Amniotic epithelial cell (primary cell): ENCODE measurements at places on chromosomes 7 and 10.

- no peak for DNase-seq
Observed at GRCh38 chr10:52011118-52011517, 303.0 kb upstream of the DKK1 start.

GRCh38 chr7:121301446-121302213, 27.2 kb upstream of the WNT16 start:
- DNase-seq, result no peak

DNA sequence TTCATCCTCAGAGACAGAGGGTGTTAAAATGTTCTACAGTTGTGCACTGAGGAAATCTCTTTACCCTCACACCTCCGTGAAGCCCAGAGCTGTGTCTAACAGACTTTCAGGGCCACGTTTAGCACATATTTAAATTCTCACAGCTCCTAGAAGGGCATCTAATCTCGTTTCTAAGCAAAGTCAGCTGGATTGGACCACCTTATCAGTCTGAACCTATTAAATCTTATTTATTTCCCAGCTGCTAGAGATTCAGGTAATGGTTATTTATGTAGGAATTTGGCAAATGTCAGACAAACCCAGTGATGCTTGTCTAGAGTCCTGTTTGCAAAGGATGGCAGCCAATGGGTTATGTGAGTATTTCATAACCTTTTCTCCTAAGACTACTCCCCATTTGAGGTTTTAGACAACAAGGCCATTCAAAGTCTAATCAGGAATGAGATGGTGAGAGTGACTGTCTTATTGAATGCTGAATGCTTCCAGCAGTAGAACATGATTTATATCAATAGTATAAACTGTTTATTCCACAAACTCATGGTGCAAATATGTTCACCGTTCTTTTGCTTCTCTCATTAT, 54.8 kb upstream of the EXOC4 start:
- DNase-seq, result no peak

DNA sequence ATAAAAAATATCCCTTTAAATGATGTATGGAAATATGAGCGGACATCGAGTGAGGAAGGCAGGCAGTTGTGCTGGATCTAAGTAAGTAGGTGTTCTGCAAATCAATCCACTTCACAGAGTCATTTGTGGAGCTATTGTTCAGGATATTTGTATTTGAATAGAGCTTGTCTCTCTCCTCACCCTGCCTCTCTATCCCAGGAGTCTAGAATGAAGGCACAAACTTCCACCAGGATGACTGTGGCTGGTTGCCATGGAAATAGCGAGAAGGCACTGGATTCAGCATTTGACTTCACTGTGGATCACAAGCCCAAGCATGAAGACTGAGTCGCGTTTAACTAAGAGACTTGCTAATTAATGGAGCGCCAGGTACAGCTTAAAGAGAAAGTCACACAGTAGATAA, 53.2 kb downstream of the NPY start:
- DNase-seq, result no peak

DNA sequence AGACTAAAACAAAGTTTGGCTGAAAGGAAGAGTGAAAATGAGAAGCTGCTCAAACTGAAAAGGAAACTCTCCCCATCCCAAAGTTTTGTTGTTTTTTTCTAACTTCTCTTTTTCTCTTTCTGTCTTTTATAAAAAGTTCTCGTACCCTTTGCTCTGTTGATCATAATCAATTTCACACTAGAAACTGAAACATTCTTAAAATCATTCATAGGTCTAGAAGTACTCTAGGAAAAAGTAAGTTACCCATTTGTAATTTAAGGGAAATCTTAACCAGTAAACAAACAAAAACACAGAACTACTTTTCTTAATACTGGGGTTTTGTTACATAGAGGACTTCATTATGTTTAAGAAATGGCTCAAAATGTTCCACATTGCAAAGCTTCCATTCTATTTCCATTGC, 339.8 kb downstream of the SEMA3D start:
- DNase-seq, result no peak

- DNase-seq, result no peak
Observed at GRCh38 chr10:31604646-31605170, 285.7 kb downstream of the ZEB1 start.

DNA sequence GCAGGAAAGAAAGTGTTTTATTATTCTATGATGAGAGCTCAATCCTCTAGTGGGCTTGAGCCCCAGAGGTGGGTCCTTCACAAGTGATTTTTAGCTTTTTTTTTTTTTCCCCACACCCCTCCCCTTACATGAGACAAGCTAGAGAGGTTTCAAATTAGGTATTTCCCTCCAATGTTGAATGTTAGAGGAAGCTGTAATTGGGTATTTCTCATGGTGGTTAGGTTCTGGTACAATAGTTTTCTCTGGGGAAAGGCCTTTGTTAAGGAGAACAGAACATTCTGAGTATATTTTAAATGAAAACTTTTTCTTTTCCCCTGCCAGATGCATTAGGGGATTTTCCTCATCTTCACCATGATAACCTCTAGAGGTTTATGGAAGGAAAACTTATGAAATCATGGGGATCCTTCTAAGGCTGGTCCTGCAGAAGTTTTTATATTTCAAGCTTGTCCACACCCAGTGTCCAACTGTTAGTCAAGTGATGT, 1039.7 kb downstream of the NRG3 start:
- DNase-seq, result no peak

- no peak for DNase-seq
Observed at GRCh38 chr7:35512716-35513115, 182.2 kb downstream of the HERPUD2 start.

DNA sequence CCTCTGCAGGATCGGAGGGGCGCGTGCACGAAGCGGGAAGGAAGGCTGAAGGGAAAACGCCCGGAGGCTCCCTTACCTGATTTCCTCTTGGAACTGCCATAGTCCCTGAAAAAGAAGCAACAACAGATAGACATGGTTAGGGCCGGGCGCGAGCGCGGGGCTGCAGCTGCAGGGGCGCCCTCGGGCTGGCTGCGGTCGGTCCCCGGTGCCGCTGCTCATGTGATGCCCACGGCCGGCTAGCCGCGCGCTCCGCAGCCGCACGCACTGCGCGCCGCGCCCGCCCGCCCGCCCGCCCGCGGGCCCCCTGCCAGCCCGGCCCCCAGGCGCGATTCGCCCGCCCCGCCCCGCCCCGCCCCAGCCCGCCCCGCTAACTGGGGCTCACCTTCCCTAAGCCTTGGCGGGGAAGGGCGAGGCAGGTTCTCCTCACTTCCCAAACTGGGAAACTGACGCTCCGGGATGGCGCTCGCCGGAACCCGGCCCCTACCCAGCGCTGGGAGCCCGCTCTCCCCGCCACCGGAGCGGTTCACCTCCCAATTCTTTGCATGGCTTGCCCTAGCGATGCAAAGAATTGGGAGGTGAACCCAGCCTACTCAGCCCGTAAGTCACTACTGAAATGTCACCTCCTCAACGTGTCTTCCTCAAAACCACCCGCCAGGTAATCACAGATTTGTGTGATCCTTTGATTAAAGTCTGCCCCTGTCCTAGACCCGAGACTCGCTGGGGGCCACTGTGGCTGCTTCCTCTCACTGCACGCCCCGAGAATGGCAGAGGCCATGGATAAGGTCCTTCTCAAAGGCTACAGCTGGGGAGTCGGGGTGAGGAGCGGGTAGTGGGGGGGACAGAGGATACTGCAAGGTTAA, 162.2 kb downstream of the SH3PXD2A start:
- no peak for DNase-seq

- no peak for DNase-seq
Observed at GRCh38 chr7:45033261-45033930, 33.4 kb downstream of the CCM2 start.

DNA sequence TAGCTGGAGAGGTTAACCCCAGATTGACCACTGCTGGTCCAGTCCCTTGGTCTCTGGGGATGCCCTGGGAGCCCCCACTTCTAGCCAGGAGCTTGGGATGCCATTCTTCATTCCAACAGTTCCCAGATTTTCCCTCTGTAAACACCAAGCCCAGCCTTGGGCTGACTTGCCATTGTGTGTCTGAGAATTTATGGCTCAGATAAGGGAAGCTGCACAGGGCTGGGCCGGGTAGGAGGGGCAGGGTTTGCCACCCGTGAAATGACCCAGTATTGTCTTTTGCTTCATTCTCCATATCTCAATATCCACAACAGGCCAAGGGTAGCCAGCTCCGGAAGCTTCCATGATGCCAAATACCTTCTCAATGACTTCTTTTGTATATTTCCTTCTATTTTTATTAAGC, 32.1 kb downstream of the AFAP1L2 start:
- no peak for DNase-seq

DNA sequence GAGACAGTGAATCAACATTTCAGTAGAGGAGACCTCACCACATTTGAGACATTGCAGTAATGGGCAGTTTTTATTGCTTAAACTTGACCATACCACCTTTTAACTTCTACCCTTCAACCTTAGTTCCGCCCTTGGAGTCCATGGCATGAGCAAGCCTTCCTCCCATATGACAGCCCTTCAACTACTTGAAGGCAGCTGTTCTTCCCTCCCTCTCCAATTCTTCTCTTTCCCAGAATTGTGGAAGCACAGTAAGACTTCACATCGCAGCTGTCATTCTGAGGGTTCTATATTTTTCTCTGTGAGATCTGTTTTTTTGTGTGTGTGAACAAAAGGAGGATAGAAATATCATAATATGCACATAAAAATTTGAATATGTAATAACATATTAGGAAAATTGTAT, 2.2 kb upstream of the TSPAN12 start:
- no peak for DNase-seq

- no peak for DNase-seq
Observed at GRCh38 chr10:63760708-63761047, 239.5 kb downstream of the REEP3 start.

DNA sequence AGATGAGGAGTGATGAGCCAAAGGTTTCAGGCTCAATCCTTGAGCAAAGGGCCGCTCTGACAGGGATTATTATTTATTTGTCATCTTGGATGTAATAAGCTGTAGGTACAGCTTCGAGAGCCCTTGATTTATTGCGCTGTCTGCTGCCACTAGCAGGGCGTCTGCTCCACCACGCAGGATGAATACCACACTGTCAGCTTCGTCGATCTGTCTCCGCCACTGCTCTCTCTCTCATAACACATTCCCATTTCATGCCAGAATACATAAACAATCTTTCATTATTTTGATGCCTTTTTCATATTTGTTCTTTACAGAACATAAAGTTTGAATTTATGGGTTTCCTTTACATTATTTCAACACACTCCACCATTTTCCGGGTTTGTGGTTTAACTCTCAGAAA, 276.6 kb downstream of the LRMDA start:
- peak; percentile 2 for DNase-seq

GRCh38 chr10:133162178-133162909, 2.3 kb downstream of the KNDC1 start:
- peak; percentile 33 for DNase-seq

DNA sequence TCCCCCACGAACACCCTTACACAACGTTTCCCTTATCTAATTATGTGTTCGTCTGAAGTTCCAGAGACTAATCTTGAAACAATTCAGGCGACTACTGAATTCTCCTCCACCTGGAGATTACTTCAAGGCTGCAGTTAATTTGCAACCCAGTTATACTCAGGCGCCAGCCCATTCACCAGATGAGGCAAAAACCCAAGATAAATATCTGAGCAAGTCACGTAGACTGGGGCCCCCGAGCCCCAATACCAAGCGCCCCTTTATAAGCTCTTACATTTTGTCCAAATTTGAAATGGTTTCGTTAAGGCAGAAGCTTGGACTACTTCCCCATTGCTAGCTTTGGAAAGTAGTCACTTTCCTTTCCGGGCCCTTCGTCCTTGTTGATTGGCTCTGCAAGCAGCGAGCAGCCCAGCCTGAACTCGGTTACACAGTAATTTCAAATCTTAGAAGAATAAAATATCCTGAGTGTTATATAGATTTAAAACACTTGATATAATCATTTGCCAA, 1.2 kb downstream of the TPK1 start:
- peak; percentile 14 for DNase-seq

DNA sequence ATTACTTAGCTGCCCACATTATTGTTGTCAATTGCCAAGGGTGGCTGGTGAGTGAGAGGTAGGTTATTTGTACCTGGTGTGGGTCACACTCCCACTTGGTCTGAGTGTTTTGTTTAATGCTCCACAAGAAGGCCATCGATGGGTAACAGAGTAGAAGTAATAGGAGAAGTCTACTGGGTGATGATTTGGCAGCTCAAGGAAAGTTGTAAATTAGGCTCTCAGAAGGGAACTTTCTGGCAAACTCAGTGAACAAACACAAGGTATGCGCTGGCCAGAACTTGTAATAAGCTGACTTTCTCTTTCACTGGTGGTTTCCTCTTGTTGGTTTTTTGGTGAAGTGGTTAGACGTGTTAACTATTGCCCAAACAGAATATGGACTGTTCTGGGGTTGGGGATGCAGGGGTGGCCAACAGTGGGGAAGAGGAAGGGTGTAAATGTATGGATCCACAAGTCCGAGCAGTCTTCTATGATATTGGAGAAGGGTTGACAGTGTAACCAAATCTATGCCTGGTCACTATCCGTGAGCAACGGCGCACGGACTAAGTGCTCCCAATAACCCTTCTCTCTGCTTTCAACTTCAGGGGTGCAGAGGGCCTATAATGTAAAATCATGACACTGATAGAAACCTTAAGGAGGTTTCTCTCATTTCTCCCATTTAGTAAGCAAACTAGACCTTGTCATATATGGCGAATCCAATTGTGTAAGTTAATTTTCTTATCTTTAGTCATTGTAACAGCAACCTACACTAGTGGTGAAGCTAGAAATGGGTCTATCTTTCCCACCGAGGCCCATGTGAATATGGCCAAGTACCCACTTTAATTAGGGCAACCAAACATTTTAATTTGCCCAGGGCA, 212.8 kb downstream of the PTEN start:
- no peak for DNase-seq

DNA sequence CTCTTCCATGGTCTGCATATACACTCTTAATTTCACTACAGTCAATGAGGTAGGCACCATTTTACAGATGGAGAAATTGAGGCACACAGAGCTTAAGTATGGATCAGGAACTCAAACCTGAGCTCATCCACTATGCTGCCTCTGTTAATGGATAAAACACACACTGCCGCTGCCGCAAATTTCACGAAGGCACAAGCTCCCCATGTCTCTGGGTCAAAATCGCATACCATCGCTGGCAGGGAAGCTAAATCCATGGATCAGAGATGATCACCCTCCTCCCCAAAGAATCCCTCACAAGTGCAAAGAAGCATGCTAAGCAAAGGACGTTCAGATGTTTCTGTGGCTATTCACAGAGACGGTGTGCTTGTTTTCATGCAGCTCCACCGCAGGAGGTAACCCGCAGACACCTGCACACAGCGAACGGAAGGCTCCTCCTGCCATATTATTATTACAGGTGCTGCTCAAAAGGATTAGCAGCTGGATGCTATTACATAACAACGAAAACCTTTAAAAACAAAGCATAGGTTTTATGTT, 109.3 kb downstream of the UBE2H start:
- DNase-seq, result no peak

DNA sequence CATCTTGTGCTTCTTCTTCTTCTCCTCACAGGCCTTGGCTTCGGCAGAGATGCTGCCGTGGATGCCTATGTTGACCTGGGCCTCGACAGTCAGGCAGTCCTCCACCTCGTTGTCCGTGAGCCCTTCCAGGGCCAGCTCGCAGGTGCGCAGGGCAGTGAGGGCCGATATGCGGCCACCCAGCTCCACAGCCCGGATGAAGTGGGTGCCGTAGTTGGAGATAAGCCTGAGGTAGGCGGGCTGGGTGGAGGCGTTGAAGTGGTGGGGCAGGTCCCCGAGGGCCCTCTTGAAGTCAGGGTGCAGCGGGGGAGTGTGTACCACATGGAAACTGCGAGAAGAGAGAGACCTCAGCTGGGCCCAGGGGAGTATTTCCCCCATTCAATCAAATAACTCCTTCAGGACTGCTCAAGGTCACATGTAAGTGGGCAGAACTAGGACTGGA, 3.7 kb downstream of the PRF1 start:
- DNase-seq, result no peak
